CD4-positive, alpha-beta memory T cell (primary cell): ENCODE measurements at places on chromosomes 5 and 9.

DNA sequence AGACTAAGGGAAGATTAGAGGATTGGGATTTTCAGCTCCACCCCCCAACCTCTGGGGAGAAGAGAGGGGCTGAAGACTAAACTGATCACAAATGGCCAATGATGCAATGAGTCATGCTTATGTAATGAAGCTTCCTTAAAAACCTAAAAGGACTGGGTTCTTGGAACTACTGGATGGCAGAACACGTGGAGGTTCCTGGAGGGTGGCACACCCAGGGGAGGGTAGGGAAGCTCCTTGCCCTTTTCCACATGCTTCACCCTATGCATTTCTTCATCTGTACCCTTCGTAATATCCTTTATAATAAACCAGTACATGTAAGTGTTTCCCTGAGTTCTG lies 48.6 kb downstream of the ARHGEF28 start:
- no peak for DNase-seq

DNA sequence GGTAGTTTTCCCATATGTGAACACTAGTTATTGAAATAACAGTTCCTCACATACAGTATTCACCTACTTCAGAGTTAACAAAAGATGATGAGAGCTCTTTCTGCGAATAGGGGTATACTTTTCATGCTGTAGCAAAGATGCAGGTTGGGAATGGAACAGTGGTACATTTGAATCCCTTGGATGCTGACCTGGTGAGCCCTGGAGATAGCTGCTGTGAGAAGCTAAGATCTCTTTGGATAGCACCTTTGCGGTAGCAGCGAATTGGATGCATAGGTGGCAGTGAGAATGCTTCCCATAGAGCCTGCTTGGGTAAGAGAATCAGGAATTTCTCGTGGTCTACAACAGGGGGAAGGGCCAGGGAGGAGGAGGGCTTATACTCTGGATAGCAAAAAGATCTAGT lies 61.2 kb downstream of the NUP214 start:
- no peak for DNase-seq

DNA sequence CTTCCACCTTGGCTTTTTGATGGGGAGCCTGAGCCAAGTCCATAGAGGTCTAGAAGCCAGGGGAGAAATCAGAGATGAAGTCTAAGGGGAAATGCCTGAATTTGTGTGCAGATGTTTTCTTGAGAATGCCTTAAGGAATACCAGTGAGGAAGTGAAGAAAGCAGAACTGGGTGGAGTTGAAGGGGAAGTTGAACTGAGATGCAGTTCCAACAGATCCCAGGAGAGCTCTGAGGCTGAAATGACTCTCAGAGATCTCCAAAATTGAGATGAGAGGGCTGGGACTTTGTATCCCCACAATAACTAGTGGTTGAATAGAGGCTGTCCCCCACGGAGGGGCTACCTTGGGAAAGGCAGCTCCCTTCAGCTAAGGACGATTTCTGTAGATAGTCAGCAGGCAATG lies 197.1 kb downstream of the ZNF462 start:
- no peak for DNase-seq

DNA sequence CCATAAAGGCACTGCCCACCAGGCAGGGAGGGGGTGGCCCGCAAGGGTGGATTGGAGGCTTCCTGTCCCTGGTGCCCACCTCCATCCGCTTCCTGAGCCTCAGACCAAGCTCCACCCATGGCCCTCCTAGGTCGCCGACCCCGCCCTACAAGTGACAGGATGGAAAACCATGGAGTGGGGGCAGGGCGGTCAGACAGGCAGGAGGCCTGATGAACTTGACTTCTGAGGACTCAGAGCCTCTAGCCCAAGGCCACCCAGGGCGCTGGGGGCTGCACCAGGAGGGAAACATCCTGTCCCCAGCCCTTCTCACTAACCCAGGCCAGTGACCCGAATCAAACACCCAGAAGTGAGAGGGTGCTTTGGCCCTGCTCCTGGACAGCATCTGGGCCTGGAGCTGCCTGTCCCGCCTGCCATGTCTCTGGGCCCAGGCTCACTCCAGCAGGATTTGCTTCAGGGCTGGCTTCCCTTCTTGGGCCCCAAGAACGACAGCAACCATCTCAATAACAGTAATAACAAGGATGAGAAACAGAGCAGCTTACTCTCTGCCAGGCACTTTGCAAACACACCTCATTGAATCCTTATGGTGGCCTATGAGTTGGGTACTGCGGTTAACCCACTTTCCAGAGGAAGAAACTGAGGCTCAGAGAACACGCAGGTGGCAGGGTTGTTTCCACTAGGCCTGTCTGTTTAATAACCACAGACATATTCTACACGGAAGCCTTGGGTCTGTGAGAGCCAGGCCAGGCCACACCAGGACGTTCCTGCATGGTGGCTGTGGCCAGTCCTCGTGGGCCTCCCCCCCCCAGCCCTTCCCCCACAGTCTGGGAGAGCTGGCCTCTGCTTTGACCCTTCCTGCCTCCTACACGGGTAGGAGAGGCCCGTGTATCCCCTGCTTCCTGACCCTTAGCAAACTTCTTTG lies 4.4 kb upstream of the ST6GALNAC6 start:
- peak; percentile 55 for DNase-seq

DNA sequence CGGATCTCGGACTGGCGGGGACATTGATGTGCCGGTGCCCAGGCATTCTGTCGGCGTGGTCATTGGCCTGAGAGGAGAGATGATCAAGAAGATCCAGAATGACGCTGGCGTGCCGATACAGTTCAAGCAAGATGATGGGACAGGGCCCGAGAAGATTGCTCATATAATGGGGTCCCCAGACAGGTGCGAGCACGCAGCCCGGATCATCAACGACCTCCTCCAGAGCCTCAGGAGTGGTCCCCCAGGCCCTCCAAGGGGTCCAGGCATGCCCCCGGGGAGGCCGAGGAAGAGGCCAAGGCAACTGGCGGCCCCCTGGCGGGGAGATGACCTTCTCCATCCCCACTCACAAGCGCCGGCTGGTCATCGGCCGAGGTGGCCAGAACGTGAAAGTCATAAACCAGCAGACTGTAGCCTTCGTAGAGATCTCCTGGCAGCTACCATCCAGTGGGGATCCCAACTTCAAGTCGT lies 106.5 kb upstream of the MTAP start:
- no peak for DNase-seq

GRCh38 chr9:136978073-136978864 lies 965 bp downstream of the PTGDS start:
- peak; percentile 69 for DNase-seq

DNA sequence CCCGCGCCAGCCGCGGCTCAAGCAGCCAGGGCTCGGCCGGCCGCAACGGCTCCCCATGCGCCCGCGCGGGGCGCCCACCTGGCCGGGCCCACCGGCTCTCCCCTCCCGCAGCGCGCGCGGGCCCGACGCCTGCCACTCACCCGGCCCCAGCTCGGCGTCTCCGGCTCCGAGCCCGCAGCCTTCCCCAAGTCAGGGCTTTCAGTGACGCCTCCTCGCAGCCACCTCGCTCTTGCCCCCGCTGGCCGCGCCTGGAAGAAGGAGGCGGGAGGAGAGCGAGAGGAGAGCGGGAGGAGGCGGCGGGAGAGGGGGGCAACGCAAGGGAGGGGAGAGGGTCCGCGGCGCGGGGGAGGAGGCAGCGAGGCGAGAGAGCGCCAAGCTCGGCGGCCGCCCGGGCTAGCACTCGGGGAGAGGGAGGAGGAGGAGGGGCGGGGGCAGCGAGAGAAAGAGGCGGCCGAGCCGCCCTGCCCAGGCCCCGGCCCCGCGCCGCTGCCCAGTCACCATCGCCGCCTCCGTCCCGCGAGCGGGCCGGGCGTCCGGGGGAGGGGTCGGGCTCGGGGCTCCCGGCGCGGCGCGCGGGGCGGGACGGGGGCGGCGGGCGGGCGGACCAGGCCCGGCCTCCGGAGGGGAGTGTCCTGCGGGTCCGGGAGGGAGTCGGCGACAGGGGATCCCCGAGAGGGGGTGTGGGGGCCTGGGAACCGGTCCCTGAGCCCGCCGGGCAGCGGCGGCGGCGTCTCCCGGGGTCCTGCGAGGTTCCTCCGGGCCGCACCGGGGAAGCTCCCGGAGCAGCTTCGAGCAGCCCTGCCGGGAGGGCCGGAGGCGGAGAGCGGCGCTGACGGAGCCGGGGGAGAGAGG lies at the start of gene LHFPL2:
LHFPL2 (minus strand) TSS at position 414 of the 852 bp plus-strand sequence. CDS start 138,559 bp downstream, outside the sequence.
- DNase-seq = no peak

- no peak for DNase-seq
Measured at GRCh38 chr9:97502222-97502983, 937 bp downstream of the TMOD1 start.
